Esophagus squamous epithelium (tissue), 5 donors: ENCODE measurements at places on chromosomes 1 and 21. TPM values are rescaled to one million over a fixed set of nuclear protein-coding genes. Genes with fewer than 3 reads are reported as not detected.

Gene SMG5
- 42.8 TPM for total RNA-seq

Gene SPRR2F
- total RNA-seq, result 77.4 TPM

Gene CCDC30
- 0.19 TPM for total RNA-seq

DNA sequence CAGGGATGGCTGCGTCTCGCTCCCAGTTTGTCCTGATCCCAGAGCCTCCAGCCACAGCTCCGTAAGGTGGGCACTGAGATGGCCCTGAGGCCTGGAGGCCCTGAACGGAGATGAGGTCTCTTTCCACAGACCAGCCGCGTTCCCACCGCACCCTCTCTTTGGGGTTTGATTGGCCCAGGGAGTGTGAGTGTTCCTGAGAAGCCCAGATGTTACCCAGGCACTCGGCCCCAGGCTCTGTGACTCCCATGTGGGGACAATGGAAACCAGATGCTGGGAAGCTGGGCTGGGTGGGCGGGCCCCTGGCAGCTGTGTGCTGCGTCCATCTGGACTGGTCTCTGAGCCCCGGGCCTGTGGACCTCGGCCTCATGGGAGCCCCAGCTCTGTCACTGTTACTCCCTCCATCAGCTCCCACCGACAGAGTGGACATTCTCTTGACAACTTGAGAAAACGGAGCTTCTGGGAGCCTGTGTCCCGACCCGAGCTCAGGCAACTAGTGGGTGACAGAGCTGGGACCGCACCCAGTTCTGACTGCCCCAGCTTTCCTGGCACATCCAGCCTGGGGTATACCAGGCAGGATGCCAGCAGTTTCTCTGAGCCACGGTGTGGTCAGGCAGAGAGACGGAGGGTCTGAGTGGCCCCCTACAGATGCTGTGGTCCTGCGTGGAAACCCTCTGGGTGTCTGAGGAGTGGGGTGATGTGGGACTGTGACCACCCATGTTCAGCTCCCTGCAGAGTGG is 9.8 kb upstream of the COL6A1 start:
- peak overlapping the region; percentile 87 for H3K27ac ChIP-seq
- no peaks in the 10 kb centered on the region for H3K36me3 ChIP-seq
- peaks cover 43% of the 10 kb centered on the region for H3K4me1 ChIP-seq
- H3K27me3 ChIP-seq, result peaks cover 21% of the 10 kb centered on the region

GRCh38 chr1:101592845-101593244 is 356.0 kb downstream of the S1PR1 start:
- H3K36me3 ChIP-seq, result no peaks in the 10 kb centered on the region
- no peak overlapping the region for H3K4me3 ChIP-seq
- no peaks in the 10 kb centered on the region for H3K27me3 ChIP-seq
- no peaks in the 10 kb centered on the region for H3K4me1 ChIP-seq
- H3K27ac ChIP-seq, result no peak overlapping the region

DNA sequence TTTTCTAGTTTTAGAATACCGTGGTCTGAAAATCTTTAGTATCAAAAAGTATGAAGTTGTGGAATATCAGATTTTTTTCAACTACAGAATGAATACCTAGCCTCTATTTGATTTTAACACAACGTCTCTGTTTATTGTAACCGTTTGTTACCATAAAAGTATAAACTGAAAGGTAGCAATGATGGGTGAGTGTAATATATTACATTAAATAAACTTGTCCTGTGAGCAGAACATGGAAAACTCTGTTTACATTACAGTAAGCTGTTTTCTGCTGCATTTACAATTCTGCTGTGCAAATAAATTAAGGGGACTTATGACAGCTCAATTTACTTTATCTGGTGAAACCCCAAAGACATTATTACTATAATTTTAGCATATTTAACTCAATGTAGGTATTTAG is 62.5 kb downstream of the CHRM3 start:
- DNase-seq, result no peak
- H3K27ac ChIP-seq, result no peak overlapping the region
- H3K4me3 ChIP-seq, result no peak overlapping the region
- H3K27me3 ChIP-seq, result no peaks in the 10 kb centered on the region
- H3K4me1 ChIP-seq, result no peaks in the 10 kb centered on the region
- H3K36me3 ChIP-seq, result no peaks in the 10 kb centered on the region

GRCh38 chr1:200217703-200218102 is 190.2 kb downstream of the NR5A2 start:
- H3K36me3 ChIP-seq, result no peaks in the 10 kb centered on the region
- H3K4me3 ChIP-seq, result no peak overlapping the region
- H3K4me1 ChIP-seq, result no peaks in the 10 kb centered on the region
- H3K27ac ChIP-seq, result no peak overlapping the region

- H3K4me3 ChIP-seq, result no peak overlapping the region
- no peak for DNase-seq
- no peaks in the 10 kb centered on the region for H3K27me3 ChIP-seq
- no peaks in the 10 kb centered on the region for H3K36me3 ChIP-seq
- H3K4me1 ChIP-seq, result peaks cover 17% of the 10 kb centered on the region
Observed at GRCh38 chr1:235088430-235088829, 40.2 kb downstream of the TOMM20 start.

- H3K36me3 ChIP-seq, result no peaks in the 10 kb centered on the region
- no peak for DNase-seq
- no peaks in the 10 kb centered on the region for H3K4me1 ChIP-seq
- peaks cover 24% of the 10 kb centered on the region for H3K27me3 ChIP-seq
- no peak overlapping the region for H3K27ac ChIP-seq
Observed at GRCh38 chr1:5405263-5405662, 587.0 kb downstream of the NPHP4 start.

DNA sequence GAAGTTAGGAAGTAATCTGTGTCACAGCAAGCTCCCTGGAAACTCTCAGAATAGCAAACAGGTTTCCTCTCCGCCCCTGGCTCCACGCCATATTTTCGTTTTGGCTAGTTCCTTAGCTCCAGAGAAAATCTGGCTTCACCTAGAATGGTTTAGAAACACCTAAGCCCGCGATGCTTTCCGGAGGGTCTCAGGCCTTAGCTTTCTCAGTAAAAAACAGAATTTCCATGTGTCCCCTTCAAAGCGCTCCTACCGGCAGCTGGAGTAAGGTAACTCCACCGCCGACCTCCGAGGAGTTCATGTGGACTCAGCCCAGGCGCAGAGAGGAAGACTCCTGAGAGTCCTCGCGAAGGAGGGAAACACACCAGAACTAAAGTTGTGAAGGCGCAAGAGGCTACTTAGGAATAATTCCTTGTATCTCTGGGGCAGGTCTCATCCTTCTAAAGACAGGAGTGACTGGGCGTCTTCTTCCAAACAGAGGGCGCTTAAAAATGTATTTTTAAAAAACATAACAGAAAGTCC is 406 bp downstream of the KIAA0040 start:
- peak overlapping the region; percentile 89 for H3K27ac ChIP-seq
- H3K27me3 ChIP-seq, result no peaks in the 10 kb centered on the region
- no peaks in the 10 kb centered on the region for H3K36me3 ChIP-seq
- no peak for DNase-seq
- peak overlapping the region; percentile 68 for H3K4me3 ChIP-seq
- H3K4me1 ChIP-seq, result peaks cover 9% of the 10 kb centered on the region

- no peaks in the 10 kb centered on the region for H3K27me3 ChIP-seq
- H3K4me3 ChIP-seq, result no peak overlapping the region
- H3K27ac ChIP-seq, result peak overlapping the region; percentile 59
- peaks cover 14% of the 10 kb centered on the region for H3K4me1 ChIP-seq
- peaks cover 9% of the 10 kb centered on the region for H3K36me3 ChIP-seq
- no peak for DNase-seq
Observed at GRCh38 chr1:180927841-180928240, 15.1 kb downstream of the KIAA1614 start.

GRCh38 chr1:44036409-44037139 is 5.3 kb upstream of the SLC6A9 start:
- H3K27me3 ChIP-seq, result no peaks in the 10 kb centered on the region
- DNase-seq, result no peak
- no peaks in the 10 kb centered on the region for H3K36me3 ChIP-seq
- no peak overlapping the region for H3K4me3 ChIP-seq
- H3K4me1 ChIP-seq, result peaks cover 57% of the 10 kb centered on the region

- no peak overlapping the region for H3K4me3 ChIP-seq
- peaks cover 7% of the 10 kb centered on the region for H3K27me3 ChIP-seq
- H3K4me1 ChIP-seq, result peaks cover 8% of the 10 kb centered on the region
Observed at GRCh38 chr1:15455522-15455921, 1.0 kb upstream of the CELA2A start.

DNA sequence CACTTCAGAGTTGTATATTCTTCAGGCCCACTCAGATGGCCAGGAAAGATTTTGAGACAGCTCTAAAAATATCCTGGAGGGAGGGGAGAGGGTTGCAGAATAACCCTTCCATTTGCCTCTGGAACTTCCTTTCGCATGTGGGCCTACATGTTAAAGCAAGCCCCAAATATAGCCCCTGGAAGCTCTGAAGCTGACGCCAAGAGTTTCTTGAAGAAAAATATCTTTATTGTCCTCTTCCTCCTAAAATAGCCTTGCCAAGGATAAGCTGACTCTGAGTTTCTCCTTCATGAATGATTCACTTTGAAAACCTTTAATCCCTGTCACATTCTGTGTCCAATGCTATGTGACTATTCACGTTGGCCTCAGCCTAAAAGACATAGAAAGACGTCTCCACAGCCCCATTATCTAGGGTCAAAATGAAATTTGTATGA is 6.4 kb downstream of the C1orf116 start:
- H3K4me3 ChIP-seq, result no peak overlapping the region
- H3K36me3 ChIP-seq, result peaks cover 33% of the 10 kb centered on the region
- H3K27ac ChIP-seq, result peak overlapping the region; percentile 85
- H3K27me3 ChIP-seq, result no peaks in the 10 kb centered on the region

- peaks cover 13% of the 10 kb centered on the region for H3K4me1 ChIP-seq
- no peak for DNase-seq
- H3K27me3 ChIP-seq, result no peaks in the 10 kb centered on the region
- H3K36me3 ChIP-seq, result peaks cover 15% of the 10 kb centered on the region
- peak overlapping the region; percentile 86 for H3K4me3 ChIP-seq
- H3K27ac ChIP-seq, result peak overlapping the region; percentile 99
Observed at GRCh38 chr1:25246600-25247023, 642 bp downstream of the RSRP1 start.

- H3K4me1 ChIP-seq, result no peaks in the 10 kb centered on the region
- no peak for DNase-seq
- no peaks in the 10 kb centered on the region for H3K36me3 ChIP-seq
- no peak overlapping the region for H3K27ac ChIP-seq
- H3K4me3 ChIP-seq, result no peak overlapping the region
- H3K27me3 ChIP-seq, result no peaks in the 10 kb centered on the region
Observed at GRCh38 chr1:80059940-80060339, 1053.4 kb upstream of the ADGRL4 start.

- H3K27ac ChIP-seq, result no peak overlapping the region
- H3K4me3 ChIP-seq, result no peak overlapping the region
- DNase-seq, result no peak
- no peaks in the 10 kb centered on the region for H3K27me3 ChIP-seq
- no peaks in the 10 kb centered on the region for H3K36me3 ChIP-seq
Observed at GRCh38 chr1:64597113-64597512, 127.2 kb downstream of the CACHD1 start.

DNA sequence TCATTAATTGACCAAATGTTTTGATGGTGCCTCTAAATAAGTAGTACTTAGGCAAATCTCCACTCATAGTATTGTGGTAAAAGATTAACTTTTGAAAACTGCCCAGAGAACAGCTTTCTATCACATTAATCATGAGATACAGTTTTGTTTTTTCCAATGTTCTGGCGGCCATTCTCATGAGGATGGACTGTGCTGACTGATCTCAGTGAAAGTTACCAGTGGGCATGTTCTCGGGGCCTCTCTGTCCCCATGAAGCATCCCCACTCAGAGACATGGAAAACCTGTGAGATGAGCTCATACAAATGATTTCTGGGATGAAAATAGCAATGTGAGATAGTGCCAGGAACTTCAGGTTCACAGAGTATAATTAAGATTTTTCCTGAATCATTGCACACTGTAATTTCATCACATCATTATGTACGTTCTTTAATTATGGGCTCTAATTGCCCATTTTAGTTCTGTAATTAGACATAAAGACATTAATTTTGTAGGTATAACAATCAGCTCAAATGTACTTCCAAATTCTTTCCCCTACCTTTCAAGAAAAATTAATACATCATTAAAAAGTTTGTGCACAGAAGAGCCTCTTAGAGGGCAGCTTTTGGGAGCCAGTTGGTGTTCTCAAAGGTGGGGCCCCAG is 40.5 kb downstream of the DDR2 start:
- peak overlapping the region; percentile 43 for H3K27ac ChIP-seq
- no peak for DNase-seq
- no peaks in the 10 kb centered on the region for H3K36me3 ChIP-seq
- no peak overlapping the region for H3K4me3 ChIP-seq

DNA sequence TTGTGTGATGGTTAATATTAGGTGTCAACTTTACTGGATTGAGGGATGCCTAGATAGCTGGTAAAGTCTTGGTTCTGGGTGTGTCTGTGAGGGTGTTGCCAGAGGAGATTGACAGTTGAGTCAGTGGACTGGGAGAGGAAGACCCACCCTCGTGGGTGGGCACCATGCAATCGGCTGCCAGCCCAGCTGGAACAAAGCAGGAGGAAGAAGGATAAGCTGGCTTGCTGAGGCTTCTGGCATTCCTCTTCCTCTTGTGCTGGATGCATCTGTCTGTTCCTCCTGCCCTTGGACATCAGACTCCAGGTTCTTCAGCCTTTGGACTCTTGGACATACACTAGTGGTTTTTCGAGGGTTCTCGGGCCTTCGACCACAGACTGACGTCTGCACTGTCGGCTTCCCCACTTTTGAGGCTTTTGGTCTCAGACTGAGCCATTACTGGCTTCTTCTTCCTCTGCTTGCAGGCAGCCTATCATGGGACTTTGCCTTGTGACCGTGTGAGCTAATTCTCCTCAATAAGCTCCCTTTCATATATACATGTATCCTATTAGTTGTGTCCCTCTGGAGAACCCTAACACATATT is 184.3 kb upstream of the LMO4 start:
- H3K27ac ChIP-seq, result no peak overlapping the region
- no peak for DNase-seq
- peaks cover 21% of the 10 kb centered on the region for H3K4me1 ChIP-seq
- no peak overlapping the region for H3K4me3 ChIP-seq
- no peaks in the 10 kb centered on the region for H3K27me3 ChIP-seq

GRCh38 chr1:225855503-225856300 is 26.5 kb downstream of the TMEM63A start:
- no peak for DNase-seq
- no peaks in the 10 kb centered on the region for H3K27me3 ChIP-seq
- no peak overlapping the region for H3K27ac ChIP-seq
- H3K4me3 ChIP-seq, result no peak overlapping the region
- H3K4me1 ChIP-seq, result no peaks in the 10 kb centered on the region
- peaks cover 96% of the 10 kb centered on the region for H3K36me3 ChIP-seq

DNA sequence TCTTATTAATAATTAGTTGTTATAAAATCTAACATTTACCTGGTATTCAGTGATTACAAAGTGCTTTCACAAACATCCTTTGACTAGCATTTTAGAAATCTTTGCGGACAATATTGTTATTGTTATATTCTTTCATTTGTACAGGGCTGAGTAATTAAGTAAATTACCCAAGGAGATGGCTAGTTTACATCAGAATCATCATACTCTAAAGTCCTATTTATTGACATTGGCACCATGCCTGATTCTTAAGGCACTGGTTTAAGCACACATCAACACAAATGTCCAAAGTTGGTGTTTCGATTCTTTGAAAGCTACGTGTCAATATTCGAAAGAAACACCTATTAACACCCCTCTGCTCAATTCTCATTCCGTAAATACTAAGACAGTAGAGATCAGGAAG is 424.6 kb upstream of the CHRM3 start:
- H3K4me1 ChIP-seq, result no peaks in the 10 kb centered on the region
- H3K27me3 ChIP-seq, result no peaks in the 10 kb centered on the region
- no peak for DNase-seq
- H3K27ac ChIP-seq, result no peak overlapping the region
